Inflammatory macrophage (primary cell): ENCODE measurements at places on chromosomes 2 and 18.

DNA sequence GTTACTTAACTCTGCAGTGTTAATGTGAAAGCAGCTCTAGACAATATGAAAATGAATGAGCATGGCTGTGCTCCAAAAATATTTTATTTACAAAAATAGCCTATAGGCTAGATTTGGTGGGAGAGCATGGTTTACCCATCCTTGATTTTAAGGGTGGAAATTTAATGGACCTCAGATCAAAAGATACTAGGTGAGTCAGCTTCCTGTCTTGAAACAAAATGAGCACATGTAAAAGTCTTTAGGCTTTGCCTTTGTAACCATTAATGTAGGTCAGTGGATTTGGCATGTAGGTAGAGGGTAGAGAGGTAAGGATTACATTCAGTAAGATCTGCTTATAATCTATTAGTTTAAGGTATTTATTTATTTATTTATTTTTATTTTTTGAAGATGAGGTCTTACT, 72.7 kb downstream of the GREB1L start:
- DNase-seq, result no peak

- no peak for DNase-seq
Measured at GRCh38 chr2:235287375-235287733, 206.5 kb upstream of the AGAP1 start.

DNA sequence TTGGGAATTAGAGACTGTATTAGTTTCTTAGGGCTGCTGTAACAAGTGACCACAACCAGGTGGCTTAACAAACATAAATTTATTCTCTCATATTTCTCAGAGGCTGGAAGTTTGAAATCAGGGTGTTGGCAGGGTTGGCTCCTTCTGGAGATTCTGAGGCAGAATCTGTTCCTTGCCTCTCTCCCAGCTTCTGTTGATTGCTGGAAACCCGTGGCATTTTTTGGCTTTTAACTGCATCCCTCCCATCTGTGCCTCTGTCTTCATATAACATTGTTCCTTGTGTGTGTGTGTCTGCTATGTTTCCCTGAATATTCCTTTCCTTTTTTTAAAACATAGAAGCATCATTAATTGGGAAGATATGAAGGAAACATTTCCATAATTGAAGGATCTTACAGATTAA, 448.1 kb upstream of the DCC start:
- DNase-seq, result no peak

DNA sequence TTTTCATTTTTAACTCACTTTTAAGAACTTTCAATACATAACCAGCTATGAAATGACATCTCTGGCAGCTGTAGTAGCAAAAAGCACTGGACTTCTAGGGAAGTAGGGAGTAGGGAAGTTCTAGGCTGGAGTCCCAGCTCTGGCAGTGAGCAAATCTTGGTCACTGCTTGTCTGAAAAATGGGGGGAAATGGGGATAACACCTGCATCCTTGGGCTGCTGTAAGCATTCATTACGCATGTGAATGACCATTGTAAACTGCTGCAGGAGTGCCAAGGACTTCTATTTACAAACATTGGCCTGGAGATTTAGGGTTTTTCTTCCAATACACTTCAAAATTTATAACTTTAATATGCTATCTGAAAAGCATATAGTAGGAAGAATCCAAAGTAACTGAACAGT, 972 bp upstream of the MPP4 start:
- DNase-seq, result no peak

DNA sequence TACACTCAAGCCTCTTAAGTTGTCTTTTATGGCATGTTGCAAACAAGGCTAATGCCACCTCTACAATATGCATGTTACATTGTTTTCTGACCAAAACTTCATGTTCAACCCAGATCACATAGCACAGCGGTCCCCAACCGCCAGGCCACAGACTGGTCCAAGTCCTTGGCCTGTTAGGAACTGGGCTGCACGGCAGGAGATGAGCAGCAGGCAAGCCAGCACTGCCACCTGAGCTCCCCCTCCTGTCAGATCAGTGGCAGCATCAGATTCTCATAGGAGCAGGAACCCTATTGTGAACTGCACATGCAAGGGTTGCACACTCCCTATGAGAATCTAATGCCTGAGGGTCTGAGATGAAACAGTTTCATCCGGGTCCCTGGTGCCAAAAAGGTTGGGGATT, 324.8 kb upstream of the CHAC2 start:
- no peak for DNase-seq

GRCh38 chr2:201444746-201445465, 6.4 kb downstream of the TRAK2 start:
- no peak for DNase-seq

DNA sequence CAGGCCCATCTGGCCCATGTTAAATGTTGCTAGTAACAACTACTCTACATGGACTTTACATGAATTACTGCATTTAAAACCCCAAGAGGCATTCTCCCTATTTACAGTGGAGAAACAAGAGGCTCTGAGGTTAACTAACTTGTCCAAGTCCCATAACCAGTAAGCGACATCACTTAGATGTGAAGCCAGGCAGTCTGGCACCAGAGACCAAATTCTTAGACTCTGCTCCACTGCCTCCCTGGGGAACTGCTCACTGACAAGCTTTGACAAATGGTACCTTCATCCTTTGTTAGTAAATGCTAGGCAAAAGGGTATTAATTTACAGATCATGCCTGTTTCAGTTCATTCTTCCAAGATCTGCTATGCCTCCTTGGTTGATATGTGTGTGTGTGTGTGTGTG, 124.8 kb downstream of the AFF3 start:
- DNase-seq, result no peak

- DNase-seq, result no peak
Measured at GRCh38 chr2:45683292-45683691, 31.8 kb downstream of the PRKCE start.

DNA sequence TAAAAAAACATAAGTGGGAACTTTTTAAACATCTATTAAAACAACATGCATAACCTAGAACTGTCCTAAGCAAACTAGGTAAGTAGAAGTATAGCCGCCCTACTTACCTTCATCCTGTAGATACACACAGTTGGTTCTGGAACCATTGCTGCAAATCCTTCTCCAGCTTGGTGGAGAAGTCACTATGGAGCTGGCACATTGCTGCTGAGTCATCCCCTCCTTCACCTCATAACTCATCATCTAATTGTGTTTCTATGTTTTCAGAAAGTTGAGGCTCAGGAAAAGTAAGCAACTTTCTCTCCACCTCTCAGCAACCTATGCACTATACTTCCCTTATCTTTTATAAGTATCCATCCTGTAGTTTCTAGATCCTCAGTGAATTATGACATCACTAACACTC, 269.8 kb upstream of the MMADHC start:
- no peak for DNase-seq

- no peak for DNase-seq
Measured at GRCh38 chr2:62363166-62363565, 142.8 kb downstream of the TMEM17 start.

GRCh38 chr2:145000376-145000775, 480.5 kb upstream of the ZEB2 start:
- no peak for DNase-seq

- DNase-seq, result no peak
Measured at GRCh38 chr2:4353668-4354067, 650.3 kb downstream of the DCDC2C start.

DNA sequence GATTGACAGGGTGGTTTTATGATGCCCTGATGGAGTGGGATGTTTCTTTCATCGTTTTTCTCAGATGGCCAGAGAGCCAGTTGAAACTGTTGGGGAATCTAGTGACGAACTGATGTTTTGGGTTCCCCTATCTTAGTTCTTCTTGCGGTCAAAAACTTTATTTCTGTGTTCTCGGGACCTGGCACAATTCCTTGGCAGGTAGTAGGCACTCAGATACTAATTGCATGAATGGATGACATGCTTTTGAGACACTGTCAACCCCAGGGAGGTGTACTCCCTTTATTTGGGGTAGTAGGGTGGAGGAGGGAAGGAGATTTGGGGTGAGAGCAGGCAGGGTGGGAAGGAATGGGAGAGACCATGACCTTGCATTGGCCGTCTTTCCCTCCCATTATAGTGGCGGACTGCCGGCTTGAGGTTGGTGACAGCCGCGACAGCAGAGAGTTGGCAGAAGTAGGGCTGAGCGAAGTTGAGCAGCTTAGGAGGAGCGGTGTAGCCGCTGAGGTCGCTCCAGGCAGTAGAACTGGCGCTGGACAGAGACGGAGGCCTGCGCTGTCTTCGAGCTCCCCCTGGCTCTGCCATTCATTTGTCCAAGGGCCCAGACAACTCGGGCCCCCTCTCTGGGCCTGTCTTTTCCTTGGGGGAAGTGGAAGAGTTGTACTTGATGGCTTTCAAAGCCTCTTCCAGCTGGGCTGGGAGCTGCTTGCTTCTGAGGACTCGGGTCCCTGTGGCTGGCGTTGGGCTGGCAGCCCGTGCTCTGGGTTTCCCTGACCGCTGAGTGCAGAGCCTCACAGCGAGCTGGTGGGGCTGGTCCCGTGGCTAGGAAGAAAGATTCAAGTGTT, 2.6 kb downstream of the TET3 start:
- peak; percentile 51 for DNase-seq

GRCh38 chr2:112272669-112273068, 2.7 kb upstream of the ZC3H6 start:
- no peak for DNase-seq

DNA sequence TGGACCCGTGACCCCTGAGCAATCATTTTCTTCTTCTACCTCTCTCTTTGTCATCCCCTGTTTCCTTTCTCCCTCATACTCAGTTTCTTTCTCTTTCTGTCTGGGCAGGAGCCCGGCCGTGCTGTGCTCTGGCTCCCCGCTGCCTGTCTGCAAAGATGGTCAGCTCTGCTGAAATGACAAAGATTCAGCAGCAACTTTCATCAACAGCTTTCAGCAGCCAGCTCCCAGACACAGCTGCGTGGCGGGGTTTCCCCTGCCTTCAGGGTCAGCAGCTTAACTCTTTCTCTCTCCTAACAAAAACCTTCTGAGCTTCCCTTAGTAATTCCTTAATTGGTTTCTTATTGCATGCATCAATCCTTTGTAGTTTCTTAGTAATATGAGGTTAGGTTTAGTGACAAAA, 1234.4 kb downstream of the CNTNAP5 start:
- no peak for DNase-seq

DNA sequence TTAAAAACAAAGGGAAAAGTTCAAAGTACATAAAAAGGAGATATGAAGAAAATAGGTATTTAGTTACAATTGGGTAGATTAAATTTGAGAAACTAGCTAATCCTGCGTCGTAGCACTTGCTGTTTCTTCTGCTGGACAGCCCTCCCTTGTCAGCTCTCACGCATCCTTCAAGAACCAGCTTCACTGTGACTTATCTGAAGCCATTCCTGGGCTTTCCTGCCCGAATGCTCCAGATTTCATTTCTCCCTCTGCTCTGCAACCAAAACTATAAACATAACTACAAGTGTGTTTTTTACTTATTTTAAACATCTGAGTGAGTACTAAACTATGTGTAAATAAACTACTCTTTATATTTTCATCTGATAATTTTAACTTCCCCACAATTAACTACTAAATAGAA, 149.2 kb downstream of the MTCL1 start:
- no peak for DNase-seq

DNA sequence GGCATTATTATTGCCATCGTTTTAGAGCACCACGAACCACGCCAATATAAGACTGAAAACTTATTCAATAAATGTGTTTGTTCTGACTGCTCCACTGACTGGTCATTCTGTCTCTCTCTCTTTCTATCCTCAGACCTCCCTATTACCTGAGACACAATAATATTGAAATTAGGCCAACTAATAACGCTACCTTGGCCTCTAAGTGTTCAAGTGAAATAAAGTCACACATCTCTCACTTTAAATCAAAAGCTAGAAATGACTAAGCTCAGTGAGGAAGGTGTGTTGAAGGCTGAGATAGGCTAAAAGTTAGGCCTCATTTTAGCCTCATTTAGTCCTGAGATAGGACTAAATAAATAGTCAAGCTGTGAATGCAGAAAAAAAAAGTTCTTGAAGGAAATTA, 38.8 kb downstream of the G6PC2 start:
- DNase-seq, result no peak

DNA sequence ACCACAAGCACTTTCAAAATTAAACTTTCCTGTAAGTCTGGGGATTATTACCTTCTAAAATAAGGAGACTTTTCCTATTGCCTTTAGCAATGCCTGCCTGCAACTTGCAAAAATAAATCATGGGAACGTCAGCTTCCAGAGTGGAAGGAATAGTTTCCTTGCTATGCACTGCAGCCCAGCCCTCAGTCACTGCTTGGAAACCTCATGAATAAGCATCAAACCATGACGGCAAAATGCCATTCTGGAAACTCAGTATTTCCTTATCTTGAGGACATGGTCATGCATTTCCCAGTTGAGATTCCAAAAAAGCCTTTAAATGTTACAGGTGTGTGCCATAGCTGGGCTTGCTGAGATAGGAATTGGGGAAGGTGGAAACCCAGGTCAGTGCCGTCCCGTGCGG, 84.2 kb upstream of the OTOS start:
- DNase-seq, result no peak

DNA sequence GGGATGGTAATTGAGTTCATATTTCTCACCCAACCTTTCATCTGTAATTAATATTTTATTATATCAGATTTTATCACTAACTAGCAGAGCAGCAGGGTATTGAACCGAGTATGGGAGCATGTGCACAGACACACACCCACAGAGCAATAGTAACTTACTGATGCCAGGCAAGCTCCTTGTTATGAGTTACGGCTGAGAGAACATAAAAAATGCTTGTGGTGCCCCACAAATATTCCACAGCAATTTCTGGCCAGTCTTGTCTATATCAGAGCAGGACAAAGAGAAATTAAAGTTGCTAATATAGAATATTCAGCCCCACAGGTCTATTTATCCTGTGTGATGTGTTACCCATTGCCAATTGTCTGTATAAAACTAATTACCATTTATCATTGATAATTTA, 501.8 kb upstream of the RAB12 start:
- no peak for DNase-seq

DNA sequence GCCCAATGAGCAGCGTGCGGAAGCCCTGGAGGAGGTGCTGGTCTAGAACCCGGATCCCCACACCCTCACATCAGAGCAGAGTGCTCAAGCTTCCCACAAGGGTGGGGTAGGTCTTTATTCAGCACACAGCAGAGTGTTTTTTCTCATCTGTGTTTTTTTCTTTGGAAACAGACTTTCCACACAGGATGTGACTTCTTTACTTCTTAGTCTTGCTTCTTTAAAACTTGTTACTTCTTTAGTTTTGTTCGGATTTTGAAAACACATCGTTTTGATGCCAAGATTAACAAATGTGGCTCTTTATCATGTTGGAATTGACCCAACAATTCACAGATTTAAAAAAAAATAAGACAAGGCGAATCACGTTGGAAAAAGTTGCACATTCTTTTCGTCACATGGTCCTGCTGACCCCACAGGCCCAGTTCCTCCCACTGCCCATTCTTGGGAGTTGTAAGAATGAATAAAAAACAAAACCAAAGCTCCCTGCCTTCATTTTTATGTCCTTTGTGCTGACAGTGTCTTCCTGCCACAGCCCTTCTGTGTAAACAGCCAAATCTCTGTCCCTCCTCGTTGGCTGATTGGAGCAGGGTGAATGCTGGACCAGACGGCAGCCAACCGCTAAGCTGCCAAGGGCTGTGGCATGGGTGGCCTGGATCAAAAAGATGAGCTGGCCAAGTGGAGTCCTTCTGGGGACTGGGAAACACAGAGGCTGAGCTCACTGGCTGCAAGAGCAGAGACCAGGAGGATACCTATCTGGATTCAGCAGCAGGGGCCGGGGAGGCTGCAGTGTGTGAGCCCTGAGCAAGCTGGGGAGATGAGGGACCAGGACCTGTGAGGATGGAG, 81.6 kb downstream of the TWIST2 start:
- no peak for DNase-seq

GRCh38 chr2:27990030-27990590, 99.6 kb downstream of the BABAM2 start:
- no peak for DNase-seq

GRCh38 chr2:30213907-30214463, 17.3 kb upstream of the LBH start:
- DNase-seq, result no peak

- DNase-seq, result no peak
Measured at GRCh38 chr18:46334868-46335281, 230.7 kb downstream of the HAUS1 start.
